AG08396 (cell line): ENCODE measurements at places on chromosomes 2 and 18.

DNA sequence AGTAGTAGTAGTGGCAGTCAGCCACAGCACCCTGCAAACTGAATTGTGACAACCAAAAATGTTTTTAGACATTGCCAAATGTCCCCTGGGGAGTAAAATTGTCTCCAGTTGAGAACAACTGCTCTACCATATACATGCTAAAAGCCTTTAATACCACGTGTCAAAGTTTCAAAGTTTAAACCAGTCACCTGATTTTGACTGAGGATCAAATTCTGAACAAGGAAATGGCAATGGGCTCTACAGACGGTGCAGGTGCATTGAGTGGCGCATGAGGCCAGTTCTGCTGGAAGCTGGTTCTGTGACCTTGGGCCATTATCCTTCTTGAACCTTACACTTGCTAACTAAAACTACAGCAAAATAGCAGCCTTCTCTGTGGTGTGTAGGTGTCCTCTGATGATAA is 85.0 kb downstream of the LIPG start:
- DNase-seq = no peak

DNA sequence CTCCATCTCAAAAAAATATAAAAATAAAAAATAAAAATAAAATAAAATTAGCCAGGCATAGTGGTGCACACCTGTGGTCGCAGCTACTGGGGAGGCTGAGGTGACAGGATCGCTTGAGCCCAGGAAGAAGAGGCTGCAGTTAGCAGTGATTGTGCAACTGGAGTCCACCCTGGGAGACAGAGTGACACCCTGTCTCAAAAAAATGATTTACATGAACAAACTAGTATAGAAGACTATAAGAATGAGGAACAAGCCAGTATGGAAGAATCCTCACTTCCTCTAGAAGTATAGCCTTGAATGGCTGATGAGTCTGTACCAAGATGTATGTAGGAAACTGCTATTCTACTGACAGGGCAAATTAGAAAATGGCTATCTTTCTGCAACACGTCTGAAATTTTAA is 10.9 kb downstream of the YES1 start:
- no peak for DNase-seq

GRCh38 chr18:41814651-41815050 is 140.4 kb upstream of the PIK3C3 start:
- no peak for DNase-seq

GRCh38 chr2:171281110-171281509 is 120.4 kb upstream of the TLK1 start:
- no peak for DNase-seq

DNA sequence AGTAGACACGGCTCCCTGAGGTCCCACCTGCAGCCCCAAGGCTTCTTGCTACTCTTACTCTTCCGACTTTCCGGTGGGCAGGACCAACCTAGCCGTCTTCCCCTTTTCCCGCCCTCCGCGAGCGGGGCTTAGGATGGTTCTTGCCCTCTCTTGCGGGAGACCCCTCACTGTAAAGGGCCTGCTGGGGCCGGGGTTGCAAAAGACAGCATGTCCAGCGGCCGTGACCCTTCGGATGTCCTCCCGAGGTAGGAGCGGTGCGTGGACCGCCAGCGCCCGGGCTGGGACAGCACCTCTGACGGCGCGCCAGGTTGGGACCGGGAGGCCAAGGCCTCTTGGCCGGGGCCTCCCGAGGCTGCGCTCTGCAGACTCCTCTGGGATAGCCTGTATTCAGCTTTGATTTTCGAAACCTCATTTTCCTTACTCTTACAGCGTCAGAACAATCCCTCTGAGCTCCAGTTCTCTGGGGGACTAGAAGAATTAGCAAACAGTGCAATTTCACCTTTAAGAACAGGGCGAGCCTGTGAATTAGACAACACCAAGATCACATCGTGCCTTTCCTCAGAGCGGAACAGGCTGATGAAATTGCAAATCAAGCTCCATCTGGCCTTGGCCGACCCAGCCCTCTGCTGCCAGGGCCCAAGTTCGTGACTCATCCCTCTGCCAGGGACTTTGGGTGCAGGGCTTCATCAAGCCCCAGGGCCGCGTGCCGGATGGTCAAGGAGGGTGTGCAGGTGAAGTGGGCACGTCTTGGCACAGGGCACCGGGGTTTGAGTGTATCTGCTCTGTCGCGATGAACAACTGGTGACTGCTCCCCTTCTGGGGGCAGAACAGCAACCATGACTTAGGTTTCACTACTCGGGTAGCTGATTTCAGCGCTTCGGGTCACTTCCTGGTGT is 777 bp downstream of the MOCOS start:
- no peak for DNase-seq

GRCh38 chr2:149001496-149001895 is 37.0 kb upstream of the LYPD6B start:
- DNase-seq = no peak

DNA sequence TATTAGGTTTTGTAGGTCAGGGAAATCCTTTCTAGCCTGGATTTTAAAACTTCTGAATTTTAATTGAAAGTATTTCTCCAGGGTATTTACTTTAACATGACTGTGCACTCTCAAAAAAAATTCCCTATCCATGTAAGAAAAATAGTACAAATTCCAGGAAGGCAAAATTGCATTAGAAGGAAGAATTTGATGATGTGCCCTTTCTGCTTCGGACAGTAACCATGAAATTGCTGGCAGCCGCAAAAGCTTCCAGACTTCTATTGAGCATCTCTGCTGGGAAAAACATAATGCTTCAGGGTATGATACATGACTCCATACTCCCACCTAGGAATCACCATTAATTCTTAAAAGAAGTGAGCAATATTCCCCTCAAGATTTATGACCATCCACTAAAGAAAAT is 17.2 kb upstream of the KLF7 start:
- DNase-seq = no peak
